ENCODE measurements at places on chromosomes 16 and 17.

DNA sequence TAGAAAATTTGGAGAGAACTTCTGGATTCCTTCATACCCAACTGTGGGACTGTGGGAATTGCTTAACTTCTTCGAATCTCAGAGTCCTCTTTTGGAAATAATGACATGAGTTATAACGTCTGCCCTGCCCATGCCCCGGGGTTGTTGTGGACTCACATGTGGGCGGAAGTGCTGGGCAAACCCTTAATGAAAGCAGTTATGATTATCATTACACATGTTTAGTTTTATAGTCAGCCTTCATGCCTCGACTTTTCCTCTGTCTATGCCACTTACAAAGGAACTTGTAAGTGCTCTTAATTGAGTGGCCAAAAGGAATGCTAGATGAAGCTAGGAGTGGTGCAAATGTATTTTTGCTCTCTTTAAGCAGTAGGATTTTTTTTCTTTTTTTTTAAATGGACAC is 3.9 kb downstream of the KRT27 start:
- H3K4me3 ChIP-seq: no peak overlapping the region
- no peak for DNase-seq
- H3K36me3 ChIP-seq: no peaks in the 10 kb centered on the region
- peaks cover 42% of the 10 kb centered on the region for H3K27me3 ChIP-seq

- DNase-seq: peak; percentile 43
- no peak overlapping the region for H3K27ac ChIP-seq
- H3K4me1 ChIP-seq: peaks cover 47% of the 10 kb centered on the region
- no peaks in the 10 kb centered on the region for H3K36me3 ChIP-seq
These were observed 88.2 kb downstream of the IRF8 start for GRCh38 chr16:85986931-85987749.

GRCh38 chr16:24208710-24209109 is 47.4 kb upstream of the CACNG3 start:
- H3K27ac ChIP-seq: no peak overlapping the region
- no peak for DNase-seq
- H3K4me3 ChIP-seq: no peak overlapping the region
- peaks cover 17% of the 10 kb centered on the region for H3K36me3 ChIP-seq

GRCh38 chr17:16923097-16923903 is 48.6 kb downstream of the TNFRSF13B start:
- H3K27me3 ChIP-seq: peaks cover 2% of the 10 kb centered on the region
- no peaks in the 10 kb centered on the region for H3K36me3 ChIP-seq
- H3K4me1 ChIP-seq: no peaks in the 10 kb centered on the region
- peak; percentile 15 for DNase-seq

DNA sequence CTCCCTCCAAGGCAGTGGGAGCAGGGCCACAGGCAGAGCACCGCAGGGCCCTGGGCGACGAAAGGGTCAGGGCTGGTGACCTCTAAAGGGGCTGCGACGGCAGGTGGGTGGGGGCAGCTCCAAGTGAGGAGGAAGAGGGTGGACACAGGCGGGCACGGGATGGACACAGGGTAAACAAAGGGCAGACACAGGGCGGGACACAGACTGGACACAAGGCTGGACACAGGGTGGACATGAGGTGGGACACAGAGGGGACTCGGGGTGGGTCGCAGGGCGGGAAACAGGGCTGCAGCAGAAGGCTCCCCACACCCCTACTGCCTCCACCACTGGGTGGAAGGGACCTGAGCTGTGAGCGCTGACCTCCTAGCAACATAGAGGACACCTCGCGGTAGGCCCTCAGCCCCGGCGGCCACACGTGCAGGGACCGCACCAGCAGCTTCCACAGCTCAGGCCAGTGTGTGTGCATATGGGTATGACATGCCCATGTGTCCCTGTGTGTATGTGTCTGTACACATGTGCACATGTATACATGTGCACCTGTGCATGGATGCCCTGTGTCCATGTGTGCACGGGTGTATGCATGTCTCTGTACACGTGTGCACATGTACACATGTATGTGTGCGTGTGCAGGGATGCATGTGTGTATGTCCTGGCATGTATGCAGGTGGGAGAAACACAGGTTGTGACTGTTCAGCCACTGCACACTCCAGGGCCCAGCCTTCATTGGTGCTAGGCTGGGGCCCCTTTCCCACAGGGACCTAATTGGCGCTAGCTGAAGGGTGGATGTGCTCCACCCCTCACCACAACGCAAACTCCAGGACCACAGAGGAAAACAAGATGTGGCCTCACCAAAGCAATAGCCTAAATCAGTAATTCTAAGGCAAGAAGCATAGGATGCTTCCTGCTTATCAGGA is 7.6 kb downstream of the LMF1 start:
- H3K27me3 ChIP-seq: no peaks in the 10 kb centered on the region
- peaks cover 19% of the 10 kb centered on the region for H3K36me3 ChIP-seq
- peak overlapping the region; percentile 65 for H3K4me3 ChIP-seq

GRCh38 chr17:47695429-47696376 is 1.7 kb downstream of the TBKBP1 start:
- peaks cover 28% of the 10 kb centered on the region for H3K27me3 ChIP-seq
- peaks cover 44% of the 10 kb centered on the region for H3K4me1 ChIP-seq
- H3K27ac ChIP-seq: peak overlapping the region; percentile 13
- no peaks in the 10 kb centered on the region for H3K36me3 ChIP-seq
- peak overlapping the region; percentile 72 for H3K4me3 ChIP-seq

GRCh38 chr17:18182978-18183333 is 672 bp upstream of the ALKBH5 start:
- H3K4me3 ChIP-seq: peak overlapping the region; percentile 93
- H3K27ac ChIP-seq: peak overlapping the region; percentile 99
- peaks cover 49% of the 10 kb centered on the region for H3K4me1 ChIP-seq
- DNase-seq: peak; percentile 91

- no peak overlapping the region for H3K27ac ChIP-seq
- H3K4me1 ChIP-seq: peaks cover 47% of the 10 kb centered on the region
- no peaks in the 10 kb centered on the region for H3K27me3 ChIP-seq
- H3K4me3 ChIP-seq: no peak overlapping the region
- peaks cover 5% of the 10 kb centered on the region for H3K36me3 ChIP-seq
These were observed 11.1 kb downstream of the ST3GAL2 start for GRCh38 chr16:70427786-70428177.

DNA sequence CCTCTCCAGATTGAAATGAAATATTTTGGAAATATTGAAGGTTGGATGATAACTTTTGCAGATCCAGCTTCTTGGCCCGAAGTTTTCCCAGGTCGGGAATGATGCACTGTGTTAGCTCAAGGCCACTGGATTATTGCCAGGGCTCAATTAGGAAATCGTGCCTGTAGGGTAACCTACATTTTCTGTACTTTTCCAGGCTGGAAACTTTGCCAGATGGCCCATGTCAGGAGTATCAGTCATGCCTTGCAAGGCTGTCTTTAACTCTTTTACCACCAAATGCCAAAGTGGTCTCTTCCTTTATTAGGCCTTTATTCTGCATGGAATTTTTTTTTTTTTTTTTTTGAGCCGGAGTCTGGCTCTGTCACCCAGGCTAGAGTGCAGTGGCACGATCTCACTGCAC is 8.9 kb upstream of the SEC14L1 start:
- H3K36me3 ChIP-seq: peaks cover 8% of the 10 kb centered on the region
- no peak overlapping the region for H3K27ac ChIP-seq
- H3K4me1 ChIP-seq: peaks cover 46% of the 10 kb centered on the region

All from activated naive CD4-positive, alpha-beta T cell treated with anti-CD3 and anti-CD28 coated beads, Interleukin-2, amount 10 ng/mL, durations not matched to agents 7 days and 5 days (primary cell).